CD4-positive, CD25-positive, alpha-beta regulatory T cell (primary cell): ENCODE measurements at places on chromosomes 11 and 22. TPM values are rescaled to one million over a fixed set of nuclear protein-coding genes. Genes with fewer than 3 reads are reported as not detected.
A peak's percentile ranks its signal among the peaks of the same experiment; 100 is the strongest.

TREH gene
- not detected for total RNA-seq

CHKA gene
- total RNA-seq: 8.1 TPM

SLC17A6 gene
- not detected for total RNA-seq

- H3K4me3 ChIP-seq: no peak overlapping the region
- H3K27me3 ChIP-seq: no peaks in the 10 kb centered on the region
- no peaks in the 10 kb centered on the region for H3K36me3 ChIP-seq
- DNase-seq: no peak
Measured at GRCh38 chr22:40057652-40058051, 62.9 kb downstream of the FAM83F start.

DNA sequence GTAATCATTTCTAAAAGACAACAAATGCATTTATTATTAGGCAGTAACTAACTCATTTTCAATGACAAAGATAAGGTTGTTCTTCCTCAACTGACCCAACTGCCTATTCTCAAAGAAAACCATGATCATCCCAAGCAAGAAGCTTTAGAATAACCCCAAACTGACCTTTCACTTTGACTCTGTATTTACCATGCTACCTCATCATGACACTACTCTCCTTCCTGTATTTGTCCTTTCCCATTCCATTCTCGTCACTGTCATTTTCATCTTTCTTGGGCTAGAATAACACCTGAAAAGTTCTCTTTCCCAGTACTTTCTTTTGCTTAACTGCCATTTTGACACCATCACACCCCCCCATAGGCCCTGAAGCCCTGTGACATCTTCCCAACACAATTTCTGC is 48.3 kb downstream of the TCF20 start:
- H3K36me3 ChIP-seq: no peaks in the 10 kb centered on the region
- no peak overlapping the region for H3K27ac ChIP-seq
- H3K27me3 ChIP-seq: no peaks in the 10 kb centered on the region
- DNase-seq: peak; percentile 16

- H3K36me3 ChIP-seq: no peaks in the 10 kb centered on the region
- no peak for DNase-seq
- no peaks in the 10 kb centered on the region for H3K4me1 ChIP-seq
- H3K27me3 ChIP-seq: no peaks in the 10 kb centered on the region
- no peak overlapping the region for H3K27ac ChIP-seq
Measured at GRCh38 chr22:30373331-30374325, 13.6 kb downstream of the RNF215 start.

DNA sequence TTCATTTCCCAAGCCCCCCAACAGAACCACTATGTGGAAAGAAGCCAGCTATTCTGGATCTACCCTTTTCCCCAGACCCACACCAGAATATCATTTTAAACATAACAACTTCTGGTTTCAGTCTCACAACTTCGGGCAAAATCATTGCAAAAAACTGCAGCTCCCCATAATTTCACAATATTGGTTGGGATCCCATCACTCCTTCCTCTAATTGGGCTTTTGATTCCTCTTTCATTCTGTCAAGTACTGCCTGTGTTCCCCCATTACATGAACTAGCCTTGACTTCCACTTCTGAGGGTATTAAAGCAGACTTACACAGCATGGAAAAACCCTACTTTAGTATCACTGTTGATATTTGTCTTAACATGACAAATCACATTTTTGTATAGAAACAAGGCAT is 4.1 kb upstream of the APOL3 start:
- H3K36me3 ChIP-seq: no peaks in the 10 kb centered on the region
- H3K4me3 ChIP-seq: no peak overlapping the region
- H3K27me3 ChIP-seq: no peaks in the 10 kb centered on the region
- peaks cover 35% of the 10 kb centered on the region for H3K4me1 ChIP-seq
- H3K27ac ChIP-seq: no peak overlapping the region

PKDREJ gene
- not detected for total RNA-seq

EXT2 gene
- total RNA-seq: 25.6 TPM

MS4A15 gene
- total RNA-seq: not detected

- H3K36me3 ChIP-seq: no peaks in the 10 kb centered on the region
- H3K4me3 ChIP-seq: no peak overlapping the region
- H3K27ac ChIP-seq: no peak overlapping the region
- no peaks in the 10 kb centered on the region for H3K4me1 ChIP-seq
- no peak for DNase-seq
Measured at GRCh38 chr11:57275582-57275981, 38.5 kb upstream of the APLNR start.

DNA sequence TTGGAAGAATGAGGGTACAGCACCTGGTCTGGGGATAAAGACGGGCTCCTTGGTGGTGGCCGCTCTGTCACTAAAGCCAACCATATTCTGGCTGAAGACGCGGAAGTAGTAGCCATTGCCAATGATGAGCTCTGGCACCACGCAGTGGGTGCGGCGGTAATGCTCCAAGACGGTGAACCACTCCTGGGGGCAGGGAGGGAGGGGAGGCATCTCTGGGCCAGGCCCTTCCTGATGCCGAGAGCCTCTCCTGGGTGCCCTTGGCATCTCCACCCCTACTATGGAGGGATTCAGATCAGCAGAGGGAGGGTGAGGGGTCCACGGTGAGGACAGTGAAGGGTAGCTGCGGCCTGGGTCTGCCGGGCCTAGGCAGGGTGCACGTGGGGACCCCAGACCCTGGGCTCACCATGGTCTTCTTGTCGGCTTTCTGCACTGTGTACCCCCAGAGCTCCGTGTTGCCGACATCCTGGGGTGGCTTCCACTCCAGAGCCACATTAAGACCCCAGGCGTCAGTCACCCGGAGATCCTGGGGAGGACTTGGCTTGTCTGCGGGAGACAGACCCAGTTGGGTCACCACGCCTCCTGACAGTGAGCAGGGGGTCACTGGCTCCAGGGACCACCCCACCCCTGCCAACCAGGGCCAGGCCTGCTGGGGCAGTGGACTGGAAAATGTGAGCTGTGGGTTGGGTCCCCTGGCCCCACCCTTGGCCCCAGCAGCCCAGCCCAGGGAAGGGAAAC is 19.5 kb downstream of the MYBPC3 start:
- H3K27me3 ChIP-seq: no peaks in the 10 kb centered on the region
- no peak overlapping the region for H3K27ac ChIP-seq
- no peak for DNase-seq
- no peaks in the 10 kb centered on the region for H3K4me1 ChIP-seq
- no peak overlapping the region for H3K4me3 ChIP-seq

DNA sequence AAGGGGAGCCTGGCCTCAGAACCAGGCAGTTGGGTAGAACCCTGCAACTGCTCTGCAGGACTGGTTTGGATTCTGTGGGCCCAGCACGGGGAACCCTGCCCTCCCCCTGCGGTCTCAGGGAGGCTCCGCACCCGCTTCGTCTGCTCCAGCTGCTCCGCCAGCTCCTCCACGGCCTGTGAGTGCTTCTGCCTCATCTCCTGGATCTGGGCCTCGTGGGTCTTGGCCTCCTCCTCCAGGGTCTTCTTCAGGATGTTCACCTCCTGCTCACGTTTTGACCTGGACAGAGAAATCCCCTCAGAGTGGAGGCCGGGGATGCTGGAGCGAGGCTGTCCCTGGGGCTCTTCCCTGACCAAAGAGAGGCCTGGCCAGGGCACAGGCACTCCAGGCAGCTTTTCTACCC is 41.9 kb downstream of the APOL1 start:
- H3K36me3 ChIP-seq: peaks cover 85% of the 10 kb centered on the region
- H3K4me1 ChIP-seq: peaks cover 13% of the 10 kb centered on the region
- H3K27me3 ChIP-seq: no peaks in the 10 kb centered on the region

CTSD gene
- 104 TPM for total RNA-seq

GRCh38 chr22:36617694-36618522 is 85.6 kb downstream of the CACNG2 start:
- H3K4me3 ChIP-seq: no peak overlapping the region
- H3K27me3 ChIP-seq: peaks cover 13% of the 10 kb centered on the region
- no peak overlapping the region for H3K27ac ChIP-seq
- no peaks in the 10 kb centered on the region for H3K36me3 ChIP-seq

DNA sequence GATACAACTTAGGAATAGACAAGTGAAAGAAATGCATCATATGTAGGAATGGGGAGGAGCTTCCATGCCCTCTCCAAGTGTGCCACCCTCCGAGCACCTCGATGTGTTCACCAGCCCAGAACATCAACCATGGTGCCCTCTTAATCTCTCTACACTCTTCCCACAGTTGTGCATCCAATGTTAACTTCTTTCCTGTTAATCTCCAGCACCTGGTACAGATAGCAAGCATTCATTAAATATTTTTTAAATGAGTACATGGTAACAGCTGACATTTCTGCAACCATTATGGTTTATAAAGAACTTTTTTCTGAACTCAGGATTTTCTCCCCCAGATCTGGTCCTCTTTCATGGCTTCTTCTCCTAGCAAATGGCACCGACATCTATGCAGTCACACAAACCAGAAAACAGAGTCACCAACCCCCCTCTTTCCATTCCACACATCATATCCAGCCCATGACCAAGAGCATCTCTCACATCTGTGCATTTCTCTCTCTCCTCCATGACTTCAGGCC is 118.1 kb upstream of the CLPB start:
- H3K27me3 ChIP-seq: peaks cover 6% of the 10 kb centered on the region
- H3K27ac ChIP-seq: no peak overlapping the region

MTMR2 gene
- 9.8 TPM for total RNA-seq

GRCh38 chr11:108137212-108137611 is 15.8 kb downstream of the ACAT1 start:
- peaks cover 44% of the 10 kb centered on the region for H3K36me3 ChIP-seq
- no peaks in the 10 kb centered on the region for H3K4me1 ChIP-seq
- no peak overlapping the region for H3K27ac ChIP-seq
- no peak for DNase-seq
- no peak overlapping the region for H3K4me3 ChIP-seq

TBX1 gene
- not detected for total RNA-seq

- no peak for DNase-seq
- H3K4me1 ChIP-seq: no peaks in the 10 kb centered on the region
- H3K4me3 ChIP-seq: no peak overlapping the region
- H3K27ac ChIP-seq: no peak overlapping the region
Measured at GRCh38 chr11:61542024-61542461, 33.5 kb downstream of the LRRC10B start.

- no peak overlapping the region for H3K27ac ChIP-seq
- DNase-seq: no peak
- no peak overlapping the region for H3K4me3 ChIP-seq
Measured at GRCh38 chr11:120529911-120530310, 18.4 kb downstream of the GRIK4 start.

GRCh38 chr22:49865156-49865555 is 11.5 kb downstream of the ZBED4 start:
- H3K4me1 ChIP-seq: peaks cover 22% of the 10 kb centered on the region
- H3K4me3 ChIP-seq: no peak overlapping the region
- no peaks in the 10 kb centered on the region for H3K27me3 ChIP-seq
- H3K36me3 ChIP-seq: no peaks in the 10 kb centered on the region
- no peak for DNase-seq

DNA sequence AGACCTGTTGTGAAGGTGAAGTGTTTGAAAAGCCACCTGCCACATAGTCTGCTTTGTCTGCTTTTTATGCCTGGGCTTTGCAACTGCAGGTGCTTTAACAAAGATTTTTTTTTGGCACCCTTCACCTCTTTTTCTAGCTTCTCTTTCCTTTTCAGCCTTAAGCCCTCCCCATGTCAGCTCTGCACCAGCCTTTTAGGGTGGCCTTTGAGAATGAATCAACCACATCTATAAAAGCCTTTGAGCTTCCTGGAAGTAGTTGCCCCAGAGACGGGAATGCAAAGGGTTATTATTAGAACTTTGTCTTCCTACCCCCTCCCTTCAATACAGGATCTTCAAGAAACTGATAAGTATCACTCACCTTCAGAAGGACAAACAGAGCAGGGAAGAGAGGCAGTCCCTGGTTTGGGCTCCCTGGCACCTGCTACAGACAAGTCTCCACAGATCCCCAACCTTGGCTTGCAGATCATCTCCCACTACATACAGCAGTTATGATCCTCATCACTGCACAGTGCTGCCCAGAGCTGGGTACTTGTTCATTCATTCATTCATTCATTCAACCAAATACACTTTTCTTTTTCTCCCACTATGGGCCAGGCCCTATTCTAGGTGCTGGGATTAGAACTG is 8.0 kb downstream of the PVALB start:
- H3K36me3 ChIP-seq: no peaks in the 10 kb centered on the region
- no peaks in the 10 kb centered on the region for H3K27me3 ChIP-seq
- DNase-seq: no peak
- H3K4me1 ChIP-seq: peaks cover 3% of the 10 kb centered on the region
- H3K27ac ChIP-seq: no peak overlapping the region

GRCh38 chr11:111727431-111727830 is 38.8 kb downstream of the PPP2R1B start:
- H3K27me3 ChIP-seq: no peaks in the 10 kb centered on the region
- H3K27ac ChIP-seq: no peak overlapping the region
- H3K4me1 ChIP-seq: no peaks in the 10 kb centered on the region

GRCh38 chr11:12172493-12173013 is 62.2 kb downstream of the MICAL2 start:
- H3K4me3 ChIP-seq: no peak overlapping the region
- H3K36me3 ChIP-seq: no peaks in the 10 kb centered on the region
- no peaks in the 10 kb centered on the region for H3K27me3 ChIP-seq

GRCh38 chr22:48898524-48899250 is 929.0 kb downstream of the BRD1 start:
- DNase-seq: no peak
- no peaks in the 10 kb centered on the region for H3K36me3 ChIP-seq
- no peak overlapping the region for H3K27ac ChIP-seq
- no peak overlapping the region for H3K4me3 ChIP-seq

FZD4 gene
- total RNA-seq: not detected

DNA sequence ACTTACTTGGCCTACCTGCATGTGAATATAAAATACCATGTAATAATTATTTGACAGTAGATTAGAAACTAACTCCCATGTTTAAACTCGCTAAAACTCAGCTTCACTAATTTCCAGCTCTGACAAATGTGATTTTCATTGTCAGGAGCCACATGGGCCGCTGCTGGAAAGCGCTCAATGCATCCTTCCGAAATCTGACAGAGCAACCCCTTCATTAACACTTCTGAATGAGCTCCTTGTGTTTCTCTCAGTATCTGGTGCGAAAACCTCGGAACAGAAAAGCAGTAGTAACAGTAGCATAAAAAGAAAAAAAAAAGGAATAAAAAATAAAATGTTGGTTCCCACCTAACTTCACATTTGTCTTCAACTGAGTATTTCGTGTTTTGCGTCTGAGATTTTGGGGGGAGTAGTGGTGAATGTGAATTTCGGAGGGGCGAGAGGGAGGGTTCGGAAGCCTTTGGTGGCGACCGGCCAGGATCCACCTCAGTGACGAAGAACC is 710 bp downstream of the MTCH2 start:
- no peak for DNase-seq
- H3K27ac ChIP-seq: peak overlapping the region; percentile 91
- peak overlapping the region; percentile 76 for H3K4me3 ChIP-seq
- peaks cover 17% of the 10 kb centered on the region for H3K4me1 ChIP-seq
- H3K27me3 ChIP-seq: no peaks in the 10 kb centered on the region
- H3K36me3 ChIP-seq: peaks cover 18% of the 10 kb centered on the region
